AG04449 (cell line): ENCODE measurements at places on chromosomes 7 and 10.

- DNase-seq, result peak; percentile 12
Observed at GRCh38 chr10:35822316-35822715, 180.2 kb upstream of the FZD8 start.

- DNase-seq, result no peak
Observed at GRCh38 chr7:105578496-105578895, 2.8 kb downstream of the EFCAB10 start.

DNA sequence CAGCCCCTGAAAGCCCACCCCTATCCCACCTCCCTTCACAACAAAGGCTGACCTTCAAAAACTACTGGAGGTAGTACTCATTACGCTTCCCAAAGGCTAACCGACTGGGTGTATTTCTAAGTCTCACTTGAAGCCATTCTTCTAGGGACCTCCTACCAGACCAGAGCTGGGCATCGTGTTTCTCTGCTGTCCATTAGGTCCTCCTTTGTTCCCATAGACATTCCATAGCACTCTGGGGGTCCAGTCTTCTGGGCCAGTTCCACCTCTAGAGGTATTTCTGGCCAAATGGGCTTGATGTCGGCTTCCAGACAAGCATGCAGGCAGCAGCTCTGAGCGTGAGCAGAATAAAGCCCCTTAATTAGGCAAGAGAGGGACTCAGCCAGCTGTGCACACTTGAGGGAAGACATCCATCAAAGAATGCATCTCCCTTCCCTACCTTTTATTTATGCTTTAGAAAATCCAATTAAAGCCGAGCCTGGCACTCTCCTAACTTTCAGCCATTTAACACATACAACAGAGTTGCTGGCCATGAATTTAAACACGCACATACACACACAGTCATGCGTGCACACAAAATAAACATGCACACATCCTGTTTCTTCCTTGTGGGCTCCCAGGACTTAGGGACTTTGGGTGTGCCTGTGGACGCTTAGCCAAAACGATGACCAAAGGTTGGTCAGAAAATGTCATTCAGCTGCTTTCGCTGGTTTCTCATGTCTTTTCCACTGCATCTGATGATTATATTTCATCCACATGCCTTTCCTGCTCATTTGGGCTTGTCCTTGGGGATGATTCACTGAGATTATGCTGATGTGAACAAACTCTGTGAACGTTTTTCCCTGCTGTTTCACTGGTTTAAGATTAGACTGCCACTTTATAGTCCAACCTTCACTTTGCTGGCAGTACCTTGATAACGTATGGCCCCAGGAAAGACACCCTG lies 362.0 kb upstream of the NFE2L3 start:
- no peak for DNase-seq

- peak; percentile 77 for DNase-seq
Observed at GRCh38 chr7:131604841-131605279, 48.4 kb upstream of the PODXL start.

GRCh38 chr10:83289373-83289772 lies 849.9 kb upstream of the GHITM start:
- no peak for DNase-seq

GRCh38 chr7:48154792-48155413 lies 16.4 kb upstream of the ABCA13 start:
- DNase-seq, result no peak

DNA sequence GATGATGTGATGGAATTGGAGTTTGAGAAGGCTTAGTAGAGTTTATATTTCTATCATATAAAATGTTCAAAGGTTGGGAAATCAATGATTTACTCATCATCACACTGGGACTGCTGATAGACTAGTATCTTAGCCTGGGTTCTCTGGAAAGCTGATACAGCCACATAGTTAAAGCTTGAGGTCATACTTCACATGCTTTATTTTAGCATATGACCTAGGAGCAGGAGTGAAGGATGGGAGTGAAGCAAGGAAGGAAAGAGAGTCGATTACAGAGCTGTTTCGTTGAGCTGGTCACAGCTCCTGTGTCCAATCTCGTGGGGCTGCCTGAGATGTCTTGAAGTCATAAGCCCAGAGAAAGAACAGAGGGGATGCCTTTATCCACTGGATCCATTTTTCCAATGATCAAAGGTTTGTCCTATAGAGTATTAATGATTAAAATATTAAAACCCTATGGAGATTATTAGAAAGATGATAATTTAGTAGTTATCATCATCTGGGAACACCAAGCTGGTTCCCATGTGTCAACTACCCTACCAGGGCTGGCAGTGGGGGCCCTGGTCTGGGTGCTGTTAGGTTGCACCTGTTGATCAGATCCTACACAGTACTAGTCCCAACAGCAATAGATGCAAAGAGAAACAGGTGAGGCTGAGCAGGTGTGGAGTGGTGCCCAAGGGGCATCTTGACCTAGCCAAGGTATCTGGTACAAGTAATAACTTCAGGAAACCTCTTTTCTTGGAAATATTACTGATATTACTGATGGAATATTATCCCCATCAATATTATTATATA lies 77.8 kb downstream of the BAMBI start:
- no peak for DNase-seq

DNA sequence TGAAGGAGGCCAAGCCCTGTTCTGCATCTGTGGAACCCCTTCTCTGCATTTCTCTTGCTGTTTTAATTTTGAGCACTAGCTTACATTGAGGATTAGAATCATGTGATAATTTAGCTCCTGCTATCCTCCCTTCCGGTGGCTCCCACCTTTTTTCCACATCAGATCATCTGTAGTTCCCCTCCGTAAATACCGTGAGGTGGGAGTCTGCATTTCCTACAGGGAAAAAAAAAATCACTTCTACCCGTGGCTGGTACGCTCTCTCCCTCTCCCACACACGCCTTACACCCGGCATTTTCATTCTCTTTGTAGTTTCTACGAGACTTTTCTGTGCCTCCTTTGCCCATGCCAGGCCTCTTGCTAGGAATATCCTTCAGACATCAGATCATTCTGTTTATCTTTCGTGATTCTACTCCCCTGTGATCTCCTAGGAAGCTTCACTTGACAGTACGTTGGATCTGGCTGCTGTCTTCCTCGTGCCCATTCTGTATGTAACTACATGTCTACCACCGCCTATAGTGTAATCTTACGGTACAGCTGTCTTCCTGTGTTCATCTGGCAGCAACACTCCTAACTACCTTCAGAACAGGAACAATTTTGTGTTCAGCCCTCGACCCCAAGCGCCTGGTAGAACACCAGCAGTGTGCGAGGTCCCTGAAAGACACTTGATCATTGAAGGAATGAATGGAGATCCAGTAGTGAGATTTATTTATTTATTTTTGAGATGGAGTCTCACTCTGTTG lies 41.7 kb upstream of the OCM start:
- no peak for DNase-seq

GRCh38 chr7:77409005-77409738 lies 7.0 kb downstream of the GSAP start:
- DNase-seq, result no peak

DNA sequence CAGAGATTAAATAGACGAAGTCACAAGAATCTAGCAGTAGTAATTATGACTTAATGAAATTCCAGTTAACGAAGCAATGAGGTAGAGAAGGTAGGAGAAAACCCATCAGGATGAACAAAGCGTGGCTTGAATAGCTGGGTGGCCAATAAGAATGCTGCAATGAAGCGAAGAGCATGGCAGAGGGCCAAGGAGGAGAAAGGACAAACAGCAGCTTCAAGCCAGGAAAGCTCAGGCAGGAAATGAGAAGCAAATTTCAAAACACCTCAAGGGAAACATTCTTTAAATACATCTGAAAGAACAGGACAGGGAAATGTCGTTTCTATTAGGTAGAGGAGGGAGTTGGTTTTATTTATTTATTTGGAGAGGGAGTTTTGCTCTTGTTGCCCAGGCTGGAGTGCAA lies 122.5 kb downstream of the KIAA1217 start:
- no peak for DNase-seq

DNA sequence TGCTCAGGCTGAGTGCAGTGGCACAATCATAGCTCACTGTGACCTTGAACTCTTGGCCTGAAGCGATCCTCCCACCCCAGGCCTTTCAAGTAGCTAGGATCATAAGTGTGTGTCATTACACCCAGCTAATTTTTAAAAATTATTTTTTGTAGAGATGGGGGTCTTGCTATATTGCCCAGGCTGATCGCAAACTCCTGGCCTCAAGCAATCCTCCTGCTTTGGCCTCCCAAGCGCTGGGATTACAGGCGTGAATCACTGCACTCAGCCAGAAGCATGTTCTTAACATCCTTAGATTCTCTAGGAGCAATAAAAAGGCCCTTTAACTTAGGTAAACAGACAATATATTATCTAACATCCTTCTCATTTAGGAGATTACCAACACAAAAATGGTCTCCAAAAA lies 38.3 kb upstream of the EFCAB10 start:
- DNase-seq, result no peak

GRCh38 chr7:2055956-2056355 lies 176.8 kb downstream of the MAD1L1 start:
- DNase-seq, result no peak

- DNase-seq, result no peak
Observed at GRCh38 chr10:127907411-127908105, 655 bp downstream of the PTPRE start.

- no peak for DNase-seq
Observed at GRCh38 chr7:149449897-149450296, 11.0 kb downstream of the ZNF777 start.

DNA sequence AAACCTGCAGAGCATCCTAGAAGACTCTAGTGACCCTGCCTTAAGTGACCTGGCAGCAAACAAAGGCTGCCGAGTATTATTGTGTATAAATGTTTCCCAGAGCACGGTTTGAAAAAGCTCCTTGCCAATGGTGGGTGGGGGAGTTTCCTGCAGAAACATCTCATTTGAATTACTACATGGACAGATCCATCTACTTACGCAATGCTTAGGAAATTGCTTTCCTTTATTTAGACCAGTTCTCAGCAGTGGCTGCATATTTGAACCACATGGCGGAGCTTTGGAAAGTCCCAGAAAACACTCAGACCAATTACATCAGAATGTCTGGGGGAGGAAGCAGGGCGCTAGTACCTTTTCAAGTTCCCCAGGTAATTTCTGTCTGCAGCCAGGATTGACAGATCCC lies 560.9 kb downstream of the SDK1 start:
- peak; percentile 3 for DNase-seq
